GM23248 (cell line): ENCODE measurements at places on chromosomes 5 and 9. TPM values are rescaled to one million over a fixed set of nuclear protein-coding genes. Genes with fewer than 3 reads are reported as not detected.

DNA sequence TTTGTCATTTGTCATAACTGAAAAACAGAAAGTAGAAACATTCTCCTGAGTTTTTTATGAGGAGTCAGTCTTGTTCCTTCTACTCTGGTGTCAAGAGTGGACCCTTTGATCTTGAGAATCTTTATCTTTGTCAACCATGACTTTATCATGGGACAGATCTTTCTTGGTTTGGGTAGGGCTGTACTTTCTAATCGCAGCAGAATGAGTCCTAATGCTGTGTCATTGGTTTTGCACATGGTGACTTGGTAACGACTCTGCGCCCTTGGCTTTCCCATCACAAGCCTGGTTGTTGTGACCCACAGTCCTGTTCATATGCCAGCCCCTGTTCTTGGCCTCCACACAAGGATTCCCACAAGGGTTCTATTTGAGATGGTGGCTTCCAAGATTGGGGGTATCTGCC is 45.6 kb downstream of the AOPEP start:
- no peak for DNase-seq

The GTF3C4 gene
- polyA plus RNA-seq, result 4.7 and 4.9 TPM in 2 replicates

GRCh38 chr5:171714261-171714660 is 71.4 kb upstream of the SMIM23 start:
- DNase-seq, result no peak

DNA sequence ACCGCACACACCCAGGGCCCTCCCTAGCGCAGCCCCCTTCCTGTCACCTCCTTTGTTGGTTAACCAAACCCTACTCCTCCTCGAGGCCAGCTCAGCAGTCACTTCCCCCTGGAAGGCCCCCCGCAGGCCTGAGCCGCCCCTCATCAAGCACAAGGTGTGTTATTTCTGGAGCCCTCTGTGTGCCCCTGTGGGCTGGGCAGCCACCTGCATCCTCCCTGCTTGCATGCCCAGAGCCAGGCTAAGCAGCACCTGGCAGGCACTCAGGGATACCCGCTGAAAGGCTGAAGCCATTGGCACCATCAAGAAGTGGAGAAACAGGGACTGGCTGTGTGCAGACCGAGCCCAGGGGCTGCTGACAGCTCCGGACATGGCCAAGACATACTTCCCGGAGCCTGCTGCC is 121.8 kb downstream of the ZNF354C start:
- no peak for DNase-seq

DNA sequence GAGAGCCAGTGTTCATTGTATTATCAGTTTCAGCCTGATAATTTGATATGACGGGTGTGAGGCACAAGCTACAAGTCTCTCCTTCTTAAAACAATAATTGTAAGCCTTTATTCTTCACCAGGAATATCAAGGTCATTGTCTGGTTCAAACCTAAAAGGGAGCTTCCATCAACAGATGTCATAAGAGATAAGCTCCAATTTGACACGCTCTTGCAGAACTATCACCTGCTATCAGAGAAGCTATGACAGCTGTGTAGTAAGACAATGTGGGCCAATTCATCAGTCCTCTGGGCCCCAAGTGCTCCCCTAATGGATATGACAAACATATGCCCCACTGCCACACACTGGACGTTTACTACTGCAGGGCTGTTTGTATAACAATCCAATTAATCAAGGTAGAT is 1010.2 kb upstream of the DMAC1 start:
- no peak for DNase-seq

The OLFML2A gene
- polyA plus RNA-seq, result 0.08 and 0.14 TPM in 2 replicates

GRCh38 chr5:4192111-4192510 is 596.5 kb downstream of the IRX1 start:
- no peak for DNase-seq

DNA sequence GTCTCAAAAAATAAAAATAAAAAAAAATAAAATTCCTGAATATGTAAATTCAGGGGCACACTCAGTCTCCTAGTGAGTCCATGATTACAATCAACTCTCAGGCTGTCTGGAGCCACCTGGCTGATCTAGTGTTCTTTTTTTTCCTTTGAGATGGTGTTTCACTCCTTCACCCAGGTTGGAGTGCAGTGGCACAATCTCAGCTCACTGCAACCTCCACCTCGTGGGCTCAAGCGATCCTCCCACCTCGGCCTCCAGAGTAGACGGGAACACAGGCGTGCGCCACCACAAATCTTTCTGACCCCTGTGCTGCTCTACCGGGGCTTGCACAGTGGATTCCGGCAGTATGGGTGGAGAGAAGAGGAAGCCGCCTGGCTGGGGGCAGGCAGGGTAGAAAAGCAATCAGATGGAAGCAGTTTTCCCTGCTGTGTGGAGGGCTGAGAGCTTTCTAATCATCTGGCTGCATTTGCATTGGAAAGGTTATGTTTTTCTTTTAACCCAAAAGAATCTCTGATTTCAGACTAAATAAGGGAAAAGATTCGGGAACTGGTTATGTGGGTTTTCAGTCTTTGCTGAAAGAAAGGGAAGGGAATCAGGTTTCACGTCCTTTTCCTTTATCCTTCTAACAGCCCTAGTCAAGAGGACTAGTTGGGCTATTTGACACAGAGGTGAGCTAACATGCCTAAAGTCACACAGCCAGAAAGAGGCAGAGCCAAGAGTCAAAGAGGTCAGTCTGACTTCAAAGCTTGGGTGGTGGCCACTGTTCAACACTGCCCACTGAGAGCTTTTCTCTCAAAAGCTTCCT is 26.3 kb upstream of the CORO2A start:
- no peak for DNase-seq

The PCDHA6 gene
- polyA plus RNA-seq, result 0.10 TPM in 1 of 2 replicates, not detected in the other

DNA sequence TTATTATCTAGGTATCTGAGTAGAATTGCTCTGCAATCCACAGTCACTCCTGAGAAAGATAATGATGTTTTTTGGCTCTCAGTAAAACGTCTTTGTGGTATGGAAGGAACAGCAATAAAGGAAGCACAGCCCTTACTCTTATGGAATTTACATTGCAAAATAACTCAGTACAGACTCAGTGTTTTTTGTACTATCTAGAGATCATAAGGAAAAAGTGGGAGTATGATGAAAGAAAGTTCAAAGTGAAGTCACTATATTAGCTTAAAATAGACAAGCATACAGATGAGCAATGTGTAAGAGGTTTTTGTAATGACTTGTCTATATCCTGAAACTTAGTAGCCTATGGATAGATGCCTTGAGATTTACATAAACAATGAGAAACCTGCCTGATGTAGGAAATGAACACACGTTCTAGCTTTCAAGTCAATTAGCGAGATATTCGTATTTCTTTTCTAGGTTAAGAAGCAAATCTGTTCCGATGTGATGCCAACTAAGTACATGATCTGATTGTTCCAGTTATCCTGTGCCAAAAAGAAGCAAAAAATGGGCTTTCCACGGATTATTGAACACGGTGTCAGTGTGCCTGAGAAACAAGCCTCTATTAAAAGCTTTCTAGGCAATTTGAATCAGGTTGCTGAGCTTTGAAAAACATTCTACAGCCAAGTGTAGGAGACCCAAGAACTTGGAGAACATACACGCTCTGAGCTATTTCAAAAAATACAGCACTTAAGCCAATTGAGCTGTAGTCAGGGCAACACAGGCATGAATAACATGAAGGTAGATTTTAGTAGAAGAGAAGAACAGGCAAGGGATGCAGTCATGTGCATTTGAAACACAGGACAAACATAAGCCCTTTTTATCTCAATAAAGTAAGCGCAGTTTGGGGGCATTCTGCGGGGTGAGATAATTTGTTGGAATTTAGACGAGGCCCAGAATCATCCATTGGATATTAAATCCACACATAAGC is 86.3 kb upstream of the TAF11L2 start:
- peak; percentile 49 for DNase-seq

- no peak for DNase-seq
Observed at GRCh38 chr9:138101444-138102234, 224.1 kb downstream of the CACNA1B start.

DNA sequence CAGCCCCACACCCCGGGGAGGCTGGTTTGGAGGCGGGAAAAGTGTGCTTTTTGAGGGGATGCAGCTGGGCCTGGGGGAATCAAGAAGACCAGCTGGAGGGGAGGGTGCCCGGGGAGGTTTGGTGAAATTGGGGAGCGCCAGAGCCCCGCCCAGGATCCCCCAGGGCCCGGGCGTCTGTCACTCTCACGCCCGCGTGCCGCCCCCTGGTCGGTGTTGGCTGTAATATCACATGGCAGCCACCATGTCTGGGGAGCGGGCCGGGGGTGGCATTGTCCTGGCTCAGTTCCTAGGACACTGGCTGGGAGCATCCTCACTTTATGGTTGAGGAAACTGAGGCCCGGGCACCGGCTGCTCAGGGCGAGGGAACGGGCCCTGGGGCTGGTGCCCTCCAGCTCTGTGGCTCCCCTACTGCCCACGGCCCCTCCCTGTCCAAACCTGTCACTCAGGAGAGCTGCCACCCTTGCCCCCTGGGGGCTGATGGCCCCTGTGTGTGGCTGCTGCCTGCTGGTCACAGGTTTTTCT is 27.5 kb downstream of the ASS1 start:
- no peak for DNase-seq

DNA sequence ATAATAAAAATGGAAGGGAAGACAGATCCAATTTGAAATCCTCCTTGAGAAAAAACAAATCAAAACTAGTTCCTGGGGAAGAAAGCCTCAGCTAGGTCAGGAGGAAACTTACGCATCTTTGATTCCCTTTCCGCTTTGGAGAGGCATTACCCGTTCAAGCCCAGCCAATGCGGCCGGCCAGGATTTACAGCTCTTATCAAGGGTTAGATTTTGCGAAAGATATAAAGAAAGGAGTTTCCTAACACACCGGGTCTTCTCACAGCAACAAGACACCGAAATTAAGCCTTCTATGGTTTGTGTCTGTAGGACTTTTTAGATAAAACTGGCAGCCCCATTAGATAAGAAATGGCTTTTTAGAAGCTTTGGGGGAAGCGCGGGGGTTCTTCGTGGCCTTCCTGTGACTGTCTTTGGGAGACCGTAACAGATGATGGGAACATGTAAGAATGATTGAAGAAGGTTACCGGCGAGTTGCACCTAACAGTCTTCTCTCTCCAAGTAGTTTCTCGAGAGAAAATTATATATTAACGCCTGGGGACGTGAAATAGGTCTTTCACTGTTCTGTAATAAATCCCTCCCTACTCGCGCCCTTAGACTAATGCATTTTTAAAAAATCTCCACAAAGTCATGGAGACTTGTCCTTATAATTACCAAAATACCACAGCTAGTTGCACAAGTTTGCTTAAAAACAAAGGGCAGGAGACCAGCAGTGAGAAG is 1.3 kb upstream of the ISL1 start:
- DNase-seq, result no peak

- peak; percentile 92 for DNase-seq
Observed at GRCh38 chr9:112881331-112881730, 9.3 kb downstream of the SLC46A2 start.

GRCh38 chr5:96794757-96795156 is 13.0 kb downstream of the ERAP1 start:
- DNase-seq, result no peak

GRCh38 chr5:177306674-177307543 is 3.3 kb downstream of the PRELID1 start:
- DNase-seq, result peak; percentile 19
